ENCODE measurements at places on chromosomes 7 and 10.

DNA sequence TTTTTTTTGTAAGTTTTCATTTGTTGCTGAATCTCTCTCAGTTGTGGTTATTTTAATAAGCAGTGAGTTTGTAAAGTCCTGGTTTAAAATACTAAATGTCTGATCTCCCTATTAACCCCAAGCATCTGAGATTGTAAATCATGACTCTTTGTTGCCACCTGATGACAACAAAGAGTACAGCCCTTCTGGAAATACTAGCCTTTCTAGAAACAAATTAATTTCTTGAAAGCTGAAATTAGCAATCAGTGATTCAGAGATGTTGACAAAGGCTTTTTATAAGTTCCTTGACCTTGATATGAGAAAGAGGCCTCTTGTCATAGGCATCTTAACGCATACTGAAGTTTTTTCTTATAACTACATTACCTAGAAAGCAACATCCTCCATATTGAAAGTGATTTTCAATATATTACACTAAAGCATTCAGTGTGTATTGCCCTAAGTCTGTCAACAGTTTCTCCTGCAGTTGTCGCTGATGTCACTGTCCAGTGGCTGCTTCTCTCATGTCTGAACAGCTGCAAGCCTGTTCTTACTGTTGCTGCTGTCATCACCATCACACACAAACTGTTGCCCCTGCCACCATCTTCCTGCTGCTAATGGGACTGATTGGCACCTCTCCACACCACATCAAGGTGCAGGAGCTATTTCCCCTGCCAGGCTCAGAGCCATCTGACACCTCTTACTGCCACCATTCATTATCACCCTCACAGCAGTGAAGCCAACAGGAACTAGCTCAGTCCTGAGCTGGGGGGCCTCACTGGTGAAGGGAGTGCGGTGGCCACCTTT is 95.1 kb upstream of the LRGUK start:
- DNase-seq, result no peak

- DNase-seq, result no peak
Observed at GRCh38 chr7:22640269-22640668, 86.7 kb upstream of the IL6 start.

GRCh38 chr10:132460691-132461090 is 63.7 kb downstream of the PWWP2B start:
- DNase-seq, result no peak

DNA sequence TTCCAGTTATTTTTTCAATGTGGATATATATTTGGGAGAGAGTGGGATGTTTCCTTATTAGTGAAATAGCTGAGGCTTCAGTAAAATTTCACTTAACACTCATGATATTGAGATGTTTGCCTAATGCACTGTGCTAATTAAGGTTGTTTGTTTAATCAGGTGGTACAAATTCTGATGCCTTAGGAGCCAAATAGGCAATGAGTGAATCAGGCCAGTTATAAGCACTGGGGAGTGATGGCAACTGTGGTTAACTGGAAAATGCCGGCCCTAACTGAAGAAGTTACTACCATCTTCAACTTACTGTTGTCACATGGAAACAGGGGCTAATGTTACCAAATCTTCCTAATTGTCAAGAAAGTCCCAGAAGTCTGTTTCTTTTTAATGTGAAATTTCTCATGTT is 32.0 kb downstream of the VCL start:
- DNase-seq, result no peak

DNA sequence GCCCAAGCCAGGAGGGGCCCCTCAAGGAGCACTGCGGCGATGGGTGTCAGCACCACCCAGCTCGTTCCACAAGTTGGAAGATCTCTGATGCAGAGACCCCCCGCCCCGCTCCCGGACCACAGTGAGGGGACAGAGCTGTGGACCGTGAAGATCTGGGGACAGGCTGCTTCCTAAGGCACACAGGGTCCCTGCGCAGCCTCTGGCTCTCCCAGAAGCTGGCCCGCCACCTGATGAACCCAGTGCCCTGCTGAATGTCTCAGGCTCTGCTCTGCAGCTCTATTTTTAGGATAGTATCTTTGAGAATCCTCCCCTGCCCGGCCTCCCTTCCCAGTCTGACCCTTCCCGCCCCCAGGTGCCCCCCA is 29.7 kb downstream of the GBX1 start:
- DNase-seq, result no peak

GRCh38 chr10:25828475-25828874 is 105.6 kb upstream of the MYO3A start:
- no peak for DNase-seq

- DNase-seq, result no peak
Observed at GRCh38 chr10:104472957-104473745, 119.5 kb downstream of the CFAP58 start.

DNA sequence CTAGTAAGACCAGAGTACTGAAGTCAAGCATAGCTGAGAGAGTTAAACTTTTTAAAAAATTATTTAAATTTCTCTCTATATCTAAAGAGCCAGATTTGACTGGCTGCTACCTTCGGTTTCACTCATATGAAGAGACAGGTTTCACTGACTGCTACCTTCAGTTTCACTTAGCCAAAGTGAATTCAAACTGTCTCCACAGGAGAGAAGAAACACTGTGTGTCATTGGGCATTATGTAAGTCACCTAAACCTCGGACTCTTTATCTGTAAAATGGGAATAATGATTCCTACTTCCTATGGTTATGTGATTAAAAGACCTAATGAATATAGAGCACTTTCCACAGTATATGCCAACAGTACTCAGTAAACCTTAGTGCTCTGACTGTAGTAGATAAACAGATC is 41.6 kb upstream of the MET start:
- DNase-seq, result no peak

- no peak for DNase-seq
Observed at GRCh38 chr10:22339761-22340328, 5.5 kb upstream of the SPAG6 start.

DNA sequence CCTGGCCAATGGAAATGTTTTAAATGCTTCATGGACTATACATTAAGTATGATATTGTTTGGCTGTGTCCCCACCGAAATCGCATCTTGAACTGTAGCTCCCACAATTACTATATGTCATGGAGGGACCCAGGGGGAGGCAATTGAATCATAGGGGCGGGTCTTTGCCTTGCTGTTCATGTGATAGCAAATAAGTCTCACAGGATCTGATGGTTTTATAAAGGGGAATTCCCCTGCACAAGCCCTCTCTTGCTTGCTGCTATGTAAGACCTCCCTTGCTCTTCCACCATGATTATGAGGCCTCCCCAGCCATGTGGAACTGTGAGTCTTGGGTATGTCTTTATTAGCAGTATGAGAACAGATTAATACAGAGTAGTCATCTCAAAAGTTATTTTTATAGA is 32.4 kb upstream of the GRB10 start:
- no peak for DNase-seq

DNA sequence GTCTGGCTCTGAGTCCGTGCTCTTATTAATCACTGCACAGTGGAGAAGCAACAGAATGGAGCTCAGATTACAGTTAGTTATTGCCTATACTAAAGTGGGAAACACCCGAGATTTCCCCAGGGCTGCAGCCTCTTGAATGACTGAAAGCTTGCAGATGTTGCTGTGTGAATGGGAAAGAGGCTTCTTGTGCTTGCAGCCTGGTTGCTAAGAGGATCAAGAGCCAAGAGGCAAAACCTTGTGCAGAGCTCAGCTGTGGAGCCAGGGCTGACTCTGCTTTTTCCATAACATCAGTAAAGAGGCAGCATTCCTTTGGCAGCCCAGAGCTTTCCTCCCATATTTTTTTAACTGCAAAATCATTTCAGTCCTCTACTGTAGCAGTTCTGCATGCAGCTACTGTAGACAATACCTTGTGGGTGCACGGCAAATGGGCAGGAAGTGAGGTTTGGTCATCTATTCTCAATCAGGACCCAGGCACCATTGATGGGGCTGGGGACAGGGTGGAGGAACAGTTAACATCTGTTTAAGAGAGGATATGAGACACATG is 86.5 kb downstream of the RALA start:
- no peak for DNase-seq

- DNase-seq, result no peak
Observed at GRCh38 chr10:6023661-6024333, 38.4 kb downstream of the IL2RA start.

GRCh38 chr10:69851306-69851705 is 49.6 kb downstream of the COL13A1 start:
- DNase-seq, result no peak

GRCh38 chr7:155507576-155507975 is 38.8 kb downstream of the CNPY1 start:
- DNase-seq, result no peak

- no peak for DNase-seq
Observed at GRCh38 chr10:68154211-68154497, 44.9 kb downstream of the MYPN start.

GRCh38 chr10:14353291-14353913 is 22.7 kb upstream of the FRMD4A start:
- no peak for DNase-seq

DNA sequence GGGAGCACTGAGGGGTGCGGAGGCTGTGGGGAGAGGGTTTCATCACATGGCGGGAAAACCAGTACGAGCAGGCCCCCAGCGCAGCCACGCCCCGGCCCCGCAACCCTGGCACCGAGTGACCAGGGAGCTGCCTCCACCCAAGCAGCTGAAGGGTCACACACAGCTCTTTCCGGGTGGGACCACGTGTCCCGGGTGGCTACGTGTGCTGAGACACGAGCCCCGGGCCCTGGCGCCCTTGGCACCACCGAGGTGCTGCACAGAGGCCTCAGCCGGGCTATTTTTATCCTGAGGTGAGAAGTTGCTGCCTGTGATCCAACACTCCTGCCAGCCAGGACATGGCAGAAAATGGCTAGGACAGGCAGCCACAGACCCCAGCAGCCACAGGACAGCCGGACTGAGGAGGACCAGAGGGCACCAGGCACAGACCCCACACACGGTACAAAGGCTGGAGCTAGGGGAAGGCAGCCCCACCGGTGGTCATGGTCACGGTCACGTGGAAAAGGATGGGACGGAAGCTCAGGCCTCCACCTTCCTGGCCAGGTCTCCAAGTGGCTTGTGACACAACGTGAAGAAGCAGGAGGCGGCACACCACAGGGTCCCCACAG is 223.7 kb downstream of the MAD1L1 start:
- DNase-seq, result no peak

DNA sequence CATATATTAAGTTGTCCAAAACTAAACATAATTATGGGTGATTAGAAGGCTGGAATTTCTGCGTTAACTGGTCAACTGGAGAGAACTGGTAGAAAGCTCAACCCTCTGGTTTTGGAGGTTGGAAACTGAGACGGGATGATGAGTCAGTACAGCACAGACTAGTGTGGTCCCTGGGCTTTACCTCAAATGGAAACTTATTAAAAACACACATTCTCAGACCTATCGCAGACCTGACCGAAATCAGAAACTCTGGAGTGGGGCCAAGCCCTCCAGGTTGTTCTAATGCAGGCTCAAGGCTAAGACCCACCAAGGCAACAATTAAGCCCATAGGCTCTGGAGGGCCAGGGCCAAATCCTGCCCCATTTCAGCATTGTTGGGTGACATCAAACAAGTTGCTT is 136.9 kb downstream of the KCNMA1 start:
- DNase-seq, result no peak

DNA sequence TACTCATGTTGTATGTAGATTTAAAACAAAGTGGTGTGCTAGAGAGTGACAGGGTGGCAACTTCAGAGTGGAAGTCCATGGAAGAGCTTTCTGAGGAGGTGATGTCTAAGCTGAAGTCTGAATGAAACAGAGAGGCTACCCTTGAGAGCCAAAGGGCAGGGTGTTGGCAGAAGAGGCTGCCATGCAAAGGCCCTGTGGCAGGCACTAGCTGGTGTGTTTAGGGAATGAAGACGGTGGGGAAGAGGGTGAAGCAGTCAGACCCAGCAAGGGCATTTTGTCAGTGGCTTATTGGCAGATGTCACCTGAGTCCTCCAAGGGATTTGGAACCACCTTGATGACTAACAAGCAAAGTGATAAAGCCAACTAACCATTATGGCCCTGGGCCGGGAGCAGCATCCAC is 3.7 kb upstream of the CAMK2B start:
- no peak for DNase-seq

DNA sequence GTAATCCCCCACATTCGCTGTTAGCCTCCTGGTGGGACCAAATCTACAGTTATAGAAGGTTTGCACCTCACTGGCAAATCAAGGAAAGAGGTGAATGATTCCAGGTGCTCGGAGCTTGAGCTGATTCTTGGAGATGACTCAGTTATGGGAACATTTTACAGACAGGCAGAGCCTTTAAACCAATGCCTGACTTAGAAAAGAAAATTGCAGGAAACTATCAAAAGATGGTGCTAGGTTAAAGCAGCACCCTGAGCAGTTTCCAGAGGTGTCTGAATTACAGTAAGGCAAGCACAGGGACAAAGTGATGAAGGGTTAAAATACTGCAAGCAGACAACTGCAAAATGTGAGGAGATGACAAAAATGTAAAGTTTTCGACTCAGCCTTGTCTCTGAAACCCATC is 2.9 kb downstream of the LRRTM3 start:
- DNase-seq, result no peak

- no peak for DNase-seq
Observed at GRCh38 chr7:153043440-153043839, 283.9 kb downstream of the ACTR3B start.

GRCh38 chr10:8088504-8088903 is 34.0 kb downstream of the GATA3 start:
- DNase-seq, result no peak

GRCh38 chr7:29332042-29332811 is 137.7 kb downstream of the CHN2 start:
- no peak for DNase-seq

DNA sequence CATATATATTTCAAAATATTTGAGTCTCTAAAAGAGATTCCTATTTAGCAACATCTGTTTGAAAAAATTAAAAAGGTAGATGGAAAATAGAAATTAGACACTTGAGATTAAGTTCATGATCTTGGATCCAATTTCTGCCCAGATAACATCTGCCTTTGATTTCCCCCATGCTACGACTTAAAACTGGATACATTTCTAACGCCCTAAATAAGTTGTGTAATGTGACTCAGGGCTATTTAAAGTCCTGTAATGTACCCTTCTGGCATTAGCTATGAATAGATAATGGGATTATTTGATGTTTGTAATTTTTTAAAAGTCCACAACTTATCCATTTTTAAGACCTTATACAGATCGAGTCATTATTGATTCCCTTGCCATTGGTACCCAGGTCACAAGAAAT is 23.4 kb downstream of the CFAP43 start:
- no peak for DNase-seq

GRCh38 chr7:33237036-33237435 is 107.7 kb downstream of the BBS9 start:
- no peak for DNase-seq

DNA sequence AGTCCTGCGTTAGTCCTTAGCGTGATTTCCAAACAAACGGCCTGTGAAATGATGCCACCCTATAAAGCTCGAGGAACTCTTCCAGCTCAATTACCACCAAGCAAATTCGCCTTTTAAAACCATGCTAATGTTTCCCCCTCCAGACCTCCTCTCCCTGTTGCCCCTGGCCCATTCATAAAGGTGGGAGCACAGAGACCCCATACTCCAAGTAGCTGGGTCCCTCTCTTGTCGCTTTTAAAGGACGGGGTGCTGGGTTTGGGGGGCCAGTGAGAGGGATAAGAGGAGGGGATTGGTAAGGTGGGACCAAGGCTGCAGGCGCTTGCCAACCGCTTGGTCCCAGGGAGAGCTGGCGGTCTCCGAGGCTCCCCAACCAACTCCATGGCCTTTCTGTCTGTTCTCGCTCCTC is 1.2 kb downstream of the HMX2 start:
- DNase-seq, result no peak
